ENCODE measurements at places on chromosomes 16 and 17.

- DNase-seq = no peak
Measured at GRCh38 chr17:49468811-49469385, 26.2 kb upstream of the NGFR start.

GRCh38 chr16:54026456-54026855 is 260.1 kb downstream of the IRX3 start:
- no peak for DNase-seq

DNA sequence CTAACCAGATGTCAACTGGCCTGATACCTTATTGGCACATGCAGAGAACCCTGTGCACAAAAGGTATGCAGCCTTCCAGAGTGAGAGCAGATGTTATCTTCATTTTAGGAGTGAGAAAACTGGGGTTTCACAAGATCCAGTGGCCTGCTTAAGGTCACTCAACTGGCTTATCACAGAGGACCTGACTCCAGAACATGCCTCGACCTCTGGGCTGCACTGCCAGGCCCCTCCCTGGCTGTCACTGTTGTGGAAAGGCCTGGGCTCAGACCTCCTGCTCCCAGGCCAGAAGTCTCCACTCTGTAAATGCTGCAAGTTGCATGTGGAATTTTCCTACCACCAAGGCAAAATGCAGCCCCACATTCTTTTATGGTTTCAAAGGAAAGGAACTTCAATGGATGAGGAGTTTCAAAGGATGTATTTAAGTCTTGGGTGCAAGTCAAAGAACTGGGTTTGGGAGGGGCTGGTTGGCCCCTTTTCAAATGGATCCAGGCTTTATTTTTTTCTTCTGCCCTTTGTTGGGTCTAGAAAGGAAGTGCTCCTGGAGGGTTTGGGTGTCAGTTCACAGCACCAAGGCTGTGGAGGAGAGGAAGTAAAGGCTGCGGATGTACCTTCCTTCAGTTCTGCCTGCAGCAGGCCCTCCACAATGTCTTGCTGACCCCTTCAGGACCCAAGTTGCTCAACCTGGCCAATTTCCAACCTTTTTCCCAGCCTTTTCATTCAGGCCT is 30.4 kb upstream of the SMPD3 start:
- peak; percentile 52 for DNase-seq

DNA sequence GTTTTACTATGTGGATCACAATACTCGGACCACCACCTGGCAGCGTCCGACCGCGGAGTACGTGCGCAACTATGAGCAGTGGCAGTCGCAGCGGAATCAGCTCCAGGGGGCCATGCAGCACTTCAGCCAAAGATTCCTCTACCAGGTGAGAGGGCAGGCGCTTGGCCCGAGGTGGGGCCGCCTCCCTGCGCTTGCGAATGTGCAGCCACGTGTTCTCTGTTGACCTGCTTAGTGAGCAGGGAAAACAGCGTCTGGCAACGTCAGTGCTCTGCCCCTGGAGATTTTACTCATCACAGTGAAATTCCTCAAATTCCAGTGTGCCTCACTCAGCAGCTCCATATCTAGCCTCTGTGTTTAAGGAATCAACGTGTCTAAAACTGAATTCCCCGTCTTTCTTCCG is 33.4 kb upstream of the CLEC18A start:
- DNase-seq = peak; percentile 57

DNA sequence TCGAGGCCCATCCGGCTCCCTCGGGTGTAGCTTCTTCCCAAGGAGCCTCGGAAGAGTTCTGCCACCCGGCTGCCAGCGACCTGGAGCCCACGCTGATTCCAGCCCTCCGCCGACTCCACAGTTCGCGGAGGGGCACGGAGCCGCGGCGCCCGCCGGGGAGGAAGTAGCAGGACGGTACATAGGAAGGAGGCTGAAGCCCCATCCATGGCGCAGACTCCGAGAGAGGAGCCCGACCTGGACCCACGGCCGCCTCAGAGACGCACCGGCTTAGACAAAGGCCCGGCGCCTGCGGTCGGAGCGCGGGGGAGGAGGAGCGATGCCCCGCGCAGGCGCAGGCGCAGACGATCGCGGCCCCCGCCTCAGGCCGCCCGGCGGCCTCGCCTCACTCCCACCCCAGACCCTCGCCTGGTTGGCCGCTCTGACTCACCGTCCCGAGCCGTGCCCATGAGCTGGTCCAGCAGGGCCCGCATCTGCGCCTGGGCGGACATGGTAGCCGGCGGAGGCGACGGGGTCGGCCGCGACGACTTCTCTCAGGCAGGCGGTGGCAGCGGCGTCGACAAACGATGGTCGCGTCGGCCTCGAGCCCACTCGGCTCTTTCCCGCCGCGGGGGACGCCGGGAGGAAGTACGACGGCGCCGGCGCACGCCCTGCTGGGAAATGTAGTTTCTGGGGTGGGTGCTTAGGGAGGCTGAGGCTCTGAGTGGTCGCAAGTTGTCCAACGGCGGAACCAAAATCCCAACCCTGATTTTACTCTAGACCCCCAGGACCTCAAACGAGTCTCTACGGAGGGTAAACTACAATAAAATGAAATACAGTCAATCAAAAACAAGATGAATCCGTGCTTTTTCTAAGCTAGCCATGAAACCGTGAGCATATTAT is at the start of gene LUC7L:
TSS of gene LUC7L (minus strand) at position 598 of the 879 bp plus-strand sequence. CDS start at position 488, 110 bp downstream.
- peak; percentile 90 for DNase-seq

DNA sequence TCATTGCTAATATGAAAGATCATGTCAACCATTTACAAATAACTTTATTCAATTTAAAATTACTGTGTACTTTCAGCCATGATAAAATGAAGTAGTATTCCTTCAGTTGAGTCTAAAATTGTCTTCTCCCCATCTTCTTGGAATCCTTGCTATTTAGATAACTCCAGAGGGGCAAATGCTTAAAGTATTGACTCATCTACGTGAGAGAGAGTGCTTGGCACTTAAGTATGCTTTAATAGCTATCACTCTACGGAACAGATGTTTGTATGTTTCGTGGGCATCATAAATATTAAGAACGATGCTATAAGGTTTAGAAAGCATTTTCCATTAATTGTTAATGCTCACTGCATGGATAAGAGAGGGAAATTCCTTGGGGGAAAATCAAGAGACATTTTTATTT is 69.3 kb upstream of the MED13 start:
- no peak for DNase-seq

- no peak for DNase-seq
Measured at GRCh38 chr17:21167303-21167702, 40.5 kb downstream of the DHRS7B start.

GRCh38 chr17:36506831-36507230 is 20.4 kb downstream of the ZNHIT3 start:
- no peak for DNase-seq

DNA sequence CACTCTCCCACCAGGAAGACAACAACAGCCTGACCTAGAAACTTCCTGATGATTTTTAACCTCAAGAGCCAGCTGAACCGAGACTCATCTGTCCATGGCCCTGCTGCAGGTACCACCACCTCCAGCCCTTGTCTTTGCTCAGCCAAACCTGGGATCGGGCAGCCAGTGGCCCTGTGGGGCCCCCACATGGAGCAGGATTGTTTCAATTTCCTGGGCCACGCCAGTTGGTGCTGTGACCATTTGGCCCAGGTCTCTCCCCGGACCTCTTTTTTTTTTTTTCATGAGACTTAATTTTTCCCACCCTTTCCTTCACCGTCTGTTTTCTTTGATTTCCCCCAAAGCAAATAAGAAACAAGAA is 8.3 kb upstream of the HOXB2 start:
- DNase-seq = no peak

- peak; percentile 92 for DNase-seq
Measured at GRCh38 chr17:75625813-75626486, 7.3 kb upstream of the SMIM5 start.

DNA sequence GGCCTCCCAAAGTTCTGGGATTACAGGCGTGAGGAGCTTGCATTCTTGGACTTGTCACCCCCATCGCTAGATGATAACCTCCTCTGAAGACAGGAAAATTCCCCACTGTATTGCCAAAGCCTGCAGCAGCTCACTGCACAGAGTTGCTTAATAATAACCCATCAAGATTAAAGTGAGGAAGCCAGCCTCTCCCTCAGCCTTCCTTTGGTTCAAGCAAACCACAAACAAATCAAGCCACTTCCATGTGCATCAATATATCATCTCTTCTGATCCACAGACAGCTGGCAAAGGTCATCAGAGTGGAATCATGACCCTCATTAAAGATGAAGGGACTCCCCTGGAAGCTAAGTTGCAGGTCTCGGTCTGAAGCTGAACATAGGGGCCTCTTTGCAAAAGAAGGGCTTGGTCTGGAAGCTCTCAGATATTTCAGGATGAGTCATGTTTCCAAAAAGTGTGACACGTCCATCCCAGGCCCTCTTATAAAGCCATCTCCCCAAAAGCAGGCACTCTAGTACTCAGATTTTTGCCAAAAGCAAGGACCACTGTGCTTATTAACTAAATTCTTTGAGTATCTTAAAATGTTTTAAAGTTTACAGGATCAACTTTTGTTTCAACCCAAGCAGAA is 4.8 kb downstream of the EMP2 start:
- DNase-seq = no peak

Data from HuH-7.5 (cell line).